ENCODE measurements at places on chromosomes 4 and X.

GRCh38 chrX:10615931-10616774 lies 4.2 kb downstream of the MID1 start:
- no peak for DNase-seq

- DNase-seq, result no peak
Observed at GRCh38 chrX:113747274-113747973, 836.5 kb upstream of the HTR2C start.

DNA sequence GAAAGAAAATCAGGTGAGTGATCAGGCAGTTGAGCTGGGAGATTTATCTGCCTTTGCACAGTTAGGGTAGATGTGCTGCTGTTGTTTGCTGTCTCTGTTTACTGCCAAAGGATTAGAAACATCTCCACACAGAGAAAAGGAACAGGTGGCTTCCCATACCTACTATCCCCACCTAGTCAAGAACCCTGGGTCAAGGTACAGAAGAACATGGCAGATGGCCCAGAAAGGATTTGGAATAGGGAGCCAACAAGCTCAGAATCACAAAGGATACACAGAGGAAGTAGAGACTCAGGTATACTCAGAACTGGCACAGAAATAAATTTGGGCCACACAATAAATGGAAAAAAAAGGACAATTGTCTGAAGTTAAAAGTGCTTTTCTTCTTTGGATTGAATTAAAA lies 64.3 kb downstream of the TIGD2 start:
- DNase-seq, result no peak

DNA sequence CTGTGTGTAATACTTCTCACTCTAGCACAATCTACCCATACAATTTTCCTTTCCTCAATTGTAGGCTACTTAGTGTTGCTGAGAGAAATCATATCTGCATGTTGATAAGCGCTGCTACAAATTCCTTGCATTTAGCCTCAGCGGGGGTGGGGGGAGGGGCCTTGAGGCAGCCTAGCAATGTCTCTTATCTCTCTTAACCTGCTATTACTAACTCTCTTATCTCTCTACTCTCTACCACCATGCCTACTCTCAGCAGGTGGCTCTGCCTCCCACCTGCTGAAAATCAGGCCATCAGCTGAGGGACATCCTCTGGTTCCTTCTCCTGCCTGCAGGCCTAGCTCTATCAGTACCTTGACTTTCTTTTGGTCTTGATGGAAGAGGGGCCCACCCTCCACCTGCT lies 98.9 kb downstream of the GPR82 start:
- no peak for DNase-seq

- DNase-seq, result no peak
Observed at GRCh38 chr4:7512946-7513345, 78.2 kb upstream of the PSAPL1 start.

DNA sequence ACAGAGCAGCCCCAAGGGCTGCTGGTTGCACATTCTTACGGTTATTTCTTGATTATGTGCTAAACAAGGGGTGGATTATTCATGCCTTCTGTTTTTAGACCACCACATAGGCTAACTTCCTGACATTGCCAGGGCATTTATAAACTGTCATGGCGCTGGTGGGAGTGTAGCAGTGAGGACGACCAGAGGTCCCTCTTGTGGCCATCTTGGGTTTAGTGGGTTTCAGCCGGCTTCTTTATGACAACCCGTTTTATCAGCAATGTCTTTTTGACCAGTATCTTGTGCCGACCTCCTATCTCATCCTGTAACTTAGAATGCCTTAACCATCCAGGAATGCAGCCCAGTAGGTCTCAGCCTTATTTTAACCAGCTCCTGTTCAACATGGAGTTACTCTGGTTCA lies 212.4 kb upstream of the GRID2 start:
- no peak for DNase-seq

DNA sequence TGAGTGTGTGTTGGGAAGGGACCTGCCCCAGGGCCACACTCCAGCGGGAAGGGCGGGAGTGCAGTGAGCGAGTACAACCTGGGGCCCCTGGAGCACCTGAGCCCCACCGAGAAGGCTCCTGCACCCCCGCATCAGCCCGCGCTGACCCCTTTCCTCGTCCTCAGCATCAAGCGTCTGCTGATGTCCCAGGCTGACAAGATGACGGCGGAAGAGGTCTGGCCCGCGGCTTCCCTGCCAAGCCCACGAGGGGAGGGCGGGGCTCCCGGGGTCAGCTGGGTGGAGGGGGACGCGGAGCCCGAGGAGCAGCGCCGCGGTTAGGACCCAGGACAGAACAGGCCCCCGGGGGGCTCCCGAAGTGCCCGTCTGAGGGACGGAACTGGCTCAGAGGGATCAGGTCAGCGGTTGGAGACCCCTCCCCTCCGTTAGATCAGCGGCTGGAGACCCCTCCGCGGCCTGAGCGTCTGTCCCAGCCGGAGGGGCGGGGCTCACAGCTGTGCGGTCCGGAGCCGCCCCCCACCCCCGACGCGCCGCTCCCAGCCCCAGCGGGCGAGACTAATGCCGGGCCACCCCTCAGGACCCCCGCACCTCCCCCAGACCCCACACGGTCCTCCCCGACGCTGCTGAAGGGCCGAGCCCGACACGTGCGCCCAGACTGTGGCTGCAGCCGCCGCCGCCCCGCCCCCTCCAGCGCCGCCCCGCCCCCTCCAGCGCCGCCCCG lies 6.7 kb downstream of the MYL5 start:
- no peak for DNase-seq

- DNase-seq, result no peak
Observed at GRCh38 chr4:84710548-84710947, 127.6 kb downstream of the CDS1 start.

GRCh38 chr4:6855692-6856297 lies 53.8 kb upstream of the TBC1D14 start:
- no peak for DNase-seq

GRCh38 chrX:138986235-138986634 lies 274.7 kb upstream of the FGF13 start:
- DNase-seq, result no peak

- DNase-seq, result no peak
Observed at GRCh38 chr4:168836490-168836889, 173.6 kb downstream of the CBR4 start.

GRCh38 chr4:1393866-1394265 lies 12.4 kb downstream of the NKX1-1 start:
- no peak for DNase-seq

- DNase-seq, result no peak
Observed at GRCh38 chr4:48025005-48025404, 8.4 kb downstream of the NIPAL1 start.

- DNase-seq, result no peak
Observed at GRCh38 chr4:75867130-75867529, 35.1 kb downstream of the PPEF2 start.

- peak; percentile 76 for DNase-seq
Observed at GRCh38 chrX:153972368-153973126, at the start of gene TMEM187. Gene TMEM187, plus strand, starts transcription at chrX:153972754. Its CDS starts 9,309 bp downstream, at chrX:153982063.

GRCh38 chr4:41465146-41465761 lies 72.7 kb upstream of the LIMCH1 start:
- DNase-seq, result no peak

- no peak for DNase-seq
Observed at GRCh38 chr4:73456177-73457022, 20.4 kb downstream of the AFP start.

DNA sequence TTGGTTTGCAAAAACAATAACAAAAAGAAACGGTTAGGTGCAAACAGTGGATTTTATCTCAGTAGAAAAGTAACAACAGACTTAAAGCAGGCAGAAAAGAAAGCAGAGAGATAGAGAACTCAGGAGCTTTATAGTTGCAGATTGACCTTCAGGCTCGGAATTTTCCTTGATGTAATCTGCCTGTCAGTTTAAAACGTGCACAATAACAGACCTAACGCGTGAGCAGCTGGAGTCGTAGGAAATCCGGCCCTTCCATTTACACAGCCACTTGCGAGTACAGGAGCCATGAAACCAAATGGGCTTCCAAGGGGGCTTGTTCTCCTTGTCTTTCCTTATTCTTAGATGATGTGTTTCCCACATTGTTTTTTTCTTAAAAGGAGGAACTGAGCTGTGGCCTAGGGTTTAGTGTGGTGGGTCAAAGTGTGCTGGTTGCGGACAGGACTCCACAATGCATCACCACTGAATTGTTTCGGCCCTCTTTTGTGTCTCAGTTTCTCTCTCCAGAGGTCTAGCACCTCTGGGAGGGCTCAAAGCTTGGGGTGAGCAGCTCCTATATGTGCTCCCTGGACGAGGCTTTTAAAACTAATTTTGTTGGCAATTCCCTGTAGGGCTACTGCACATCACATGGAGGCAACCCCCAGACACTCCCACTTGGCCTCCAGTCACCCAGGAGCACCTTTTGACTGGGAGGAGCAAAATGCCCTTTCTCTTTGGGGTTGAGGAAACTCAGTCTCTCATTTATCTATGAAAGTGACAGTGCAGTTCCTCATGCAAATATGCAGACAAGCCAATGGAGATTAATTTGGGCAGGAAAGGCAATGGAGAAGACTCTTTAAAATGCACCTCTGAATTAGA lies 13.9 kb upstream of the MPP1 start:
- DNase-seq, result no peak

GRCh38 chrX:135481696-135482179 lies 38.7 kb upstream of the INTS6L start:
- DNase-seq, result no peak

GRCh38 chrX:151974336-151975227 lies at the start of gene GABRE:
Gene GABRE, minus strand, starts transcription at chrX:151974676. Its CDS starts 51 bp downstream, at chrX:151974625.
- DNase-seq, result no peak

GRCh38 chrX:55839485-55839884 lies 121.9 kb downstream of the RRAGB start:
- no peak for DNase-seq

- DNase-seq, result no peak
Observed at GRCh38 chrX:9867753-9868152, 81.5 kb downstream of the SHROOM2 start.

- DNase-seq, result no peak
Observed at GRCh38 chr4:153521999-153522801, 56.0 kb downstream of the TMEM131L start.

DNA sequence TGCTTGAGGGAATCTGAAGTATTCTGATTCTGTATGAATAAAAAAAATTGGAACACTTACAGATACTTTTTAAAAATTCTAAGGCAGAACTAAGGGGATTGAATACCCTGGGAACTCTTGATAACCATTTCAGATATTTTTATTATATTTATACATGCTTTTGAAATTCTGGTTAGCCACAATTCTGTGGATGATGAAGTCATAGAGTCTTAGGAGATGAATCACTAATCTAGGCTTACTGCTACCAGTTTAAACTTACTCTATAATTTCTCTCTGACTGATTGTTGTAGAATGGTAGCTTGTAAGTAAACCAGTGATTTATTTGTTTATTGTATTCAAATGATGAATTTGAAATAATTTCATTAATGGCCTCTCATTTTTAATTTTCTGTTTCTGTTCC lies 11.4 kb upstream of the SLAIN2 start:
- DNase-seq, result no peak

- no peak for DNase-seq
Observed at GRCh38 chrX:13966071-13966792, 63.5 kb downstream of the GEMIN8 start.

DNA sequence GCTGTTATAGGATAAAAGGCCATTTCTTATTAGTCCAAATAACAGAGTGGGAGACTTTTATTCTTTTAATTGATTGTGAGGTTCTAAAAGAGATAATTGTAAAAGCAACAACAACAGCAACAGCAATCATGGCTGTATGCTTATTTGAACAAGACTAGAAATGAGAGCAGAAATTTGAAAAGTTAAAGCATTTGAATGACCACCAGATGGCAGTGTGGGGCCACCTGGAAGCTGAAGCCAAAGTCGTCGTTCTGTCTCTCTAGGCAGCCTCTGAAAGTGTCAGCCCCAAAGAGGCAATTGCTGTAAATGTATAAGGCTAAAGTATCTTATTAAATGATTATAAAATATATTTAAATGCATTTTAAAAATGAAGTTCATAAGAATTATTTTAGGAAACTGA lies 42.2 kb downstream of the SH2D1A start:
- DNase-seq, result peak; percentile 10

DNA sequence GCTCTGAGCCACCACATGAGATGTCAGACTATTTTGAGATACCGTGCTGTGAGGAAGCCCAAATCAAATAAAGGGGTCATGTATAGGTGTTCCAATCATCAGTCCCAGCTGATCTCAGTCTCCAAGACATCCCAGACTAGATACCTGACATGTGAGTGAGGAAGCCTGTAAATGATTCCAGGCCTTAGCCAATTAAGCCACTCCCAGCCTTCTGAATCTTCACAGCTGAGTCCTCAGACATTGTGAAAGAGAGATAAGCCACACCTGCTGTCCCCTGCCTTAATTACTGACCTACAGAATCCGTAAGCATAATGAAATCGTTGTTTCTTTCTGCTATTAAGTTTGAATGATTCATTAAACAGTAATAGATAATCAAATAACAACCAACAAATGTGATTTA lies 671.4 kb downstream of the ZNF674 start:
- no peak for DNase-seq

- DNase-seq, result no peak
Observed at GRCh38 chr4:10066670-10067651, 45.7 kb upstream of the SLC2A9 start.

DNA sequence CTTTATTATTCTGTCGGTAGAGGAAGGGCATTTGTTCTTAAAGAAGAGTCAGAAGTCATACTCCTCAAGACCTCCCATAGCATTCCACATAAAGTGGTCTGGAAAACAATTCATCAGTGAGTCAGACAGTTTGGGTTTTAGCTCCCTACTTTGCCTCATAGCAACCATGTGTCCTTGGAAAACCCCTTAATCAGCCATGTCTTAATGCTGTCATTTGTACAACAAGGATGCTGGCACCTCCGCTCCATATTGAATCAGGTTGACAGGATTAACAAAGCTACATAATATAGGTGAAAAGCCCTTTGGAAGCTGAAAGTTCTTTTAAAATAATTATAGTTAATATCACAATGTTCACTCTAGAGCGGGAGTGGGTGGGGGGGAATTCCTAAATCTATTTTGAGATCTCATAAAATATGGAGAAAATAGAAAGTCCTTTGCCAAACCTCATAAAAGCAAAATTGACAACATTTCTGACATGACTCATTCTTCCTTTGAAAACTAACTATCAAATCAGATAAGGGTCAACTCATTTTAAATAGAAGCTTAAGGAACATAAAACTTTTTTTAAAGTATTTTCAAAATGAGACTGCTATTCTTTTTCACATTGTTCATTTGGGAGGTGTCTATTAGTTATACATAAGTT lies 37.3 kb upstream of the GUCY1A1 start:
- no peak for DNase-seq

GRCh38 chr4:40924096-40924792 lies 174.5 kb downstream of the NSUN7 start:
- DNase-seq, result peak; percentile 32

GRCh38 chrX:70253377-70254062 lies 6.5 kb downstream of the P2RY4 start:
- peak; percentile 39 for DNase-seq

DNA sequence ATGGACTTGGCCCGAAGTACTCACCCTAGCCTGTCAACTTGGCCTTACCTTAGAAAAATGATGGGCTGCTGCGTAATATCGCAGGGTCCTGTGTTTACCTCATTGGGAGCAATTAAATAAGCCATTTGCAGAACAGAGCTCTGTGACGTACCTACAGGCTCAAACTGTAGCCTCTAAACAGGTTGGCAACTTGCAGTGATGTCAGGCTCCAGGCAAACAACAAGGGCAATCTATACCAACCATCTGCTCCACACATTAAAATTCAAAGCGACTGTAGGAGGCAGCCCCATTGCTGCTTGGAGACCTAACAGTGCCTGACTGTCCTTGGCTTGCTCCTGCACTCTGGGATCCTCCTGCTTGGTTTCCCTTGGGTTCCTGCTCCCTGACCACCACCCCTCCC lies 17.2 kb downstream of the VGLL1 start:
- DNase-seq, result no peak

GRCh38 chr4:67344594-67345380 lies 200.5 kb downstream of the CENPC start:
- DNase-seq, result no peak

- no peak for DNase-seq
Observed at GRCh38 chr4:70600977-70601376, 8.9 kb downstream of the AMBN start.
